ENCODE measurements at places on chromosomes 16 and 17.

DNA sequence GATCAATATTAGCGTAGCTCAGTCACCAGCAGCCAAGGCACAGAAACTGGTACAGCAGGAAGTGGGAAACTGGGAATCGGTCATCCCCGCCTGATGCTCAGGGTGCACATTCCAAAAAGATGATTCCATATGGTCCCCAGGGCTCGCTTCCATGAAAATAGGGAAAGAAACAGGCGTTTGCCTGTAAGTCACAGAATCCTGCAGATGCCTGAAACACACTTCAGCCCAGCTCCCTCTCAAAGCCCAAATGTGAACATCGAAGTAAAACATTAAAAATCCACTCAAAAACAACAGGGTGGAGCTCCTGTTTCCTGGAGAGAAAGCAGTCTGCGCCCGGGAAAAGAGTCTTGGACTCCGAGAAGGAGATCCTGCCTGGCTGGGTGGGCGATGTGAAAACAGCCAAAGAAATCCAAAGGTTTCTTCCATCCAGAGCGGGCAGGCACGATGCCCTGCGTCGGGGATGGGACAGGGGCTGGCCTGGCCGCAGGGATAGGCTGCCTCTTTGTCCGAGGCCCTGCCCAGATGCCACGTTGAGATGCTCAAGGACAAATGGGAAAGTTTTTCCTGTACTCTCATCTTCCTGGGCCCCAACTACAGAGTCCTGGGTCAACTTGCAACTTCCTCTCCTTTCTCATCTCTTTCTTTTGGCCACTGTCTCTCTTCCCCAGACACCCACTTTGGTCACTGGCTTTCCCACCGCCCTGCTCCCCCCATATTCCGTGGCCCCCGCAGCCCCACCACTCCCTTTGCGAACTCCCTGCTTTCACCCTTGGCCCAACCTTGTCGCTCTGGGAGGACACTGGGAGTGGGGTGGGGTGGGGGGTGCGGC lies 743 bp downstream of the WIPI1 start:
- DNase-seq: peak; percentile 87

DNA sequence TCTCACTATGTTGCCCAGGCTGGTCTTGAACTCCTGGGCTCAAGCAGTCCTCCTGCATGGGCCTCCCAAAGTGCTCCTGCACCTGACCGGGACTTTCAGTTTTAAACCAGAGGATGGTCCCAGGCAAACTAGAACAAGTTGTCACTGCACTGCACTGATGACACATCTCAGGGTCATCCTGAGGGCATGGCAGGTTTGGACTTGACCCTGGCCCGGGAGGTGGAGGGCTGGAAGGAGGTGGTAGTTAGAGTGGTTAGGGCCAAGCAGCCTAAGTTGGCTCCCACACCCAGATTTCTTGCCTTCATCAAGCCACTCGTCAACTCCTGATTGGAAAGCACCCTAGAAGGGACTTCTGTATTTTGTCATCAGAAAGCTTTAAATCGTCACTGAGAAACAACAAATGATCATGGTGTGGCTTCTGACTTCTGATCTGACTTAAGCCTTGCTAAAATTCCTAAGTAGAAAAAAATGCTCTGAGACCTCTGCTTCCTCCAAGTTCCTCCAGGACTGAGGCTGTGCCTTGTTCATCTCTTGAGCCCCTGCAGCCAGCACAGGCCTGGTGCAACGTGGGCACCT lies 43.5 kb downstream of the EMP2 start:
- DNase-seq: no peak

DNA sequence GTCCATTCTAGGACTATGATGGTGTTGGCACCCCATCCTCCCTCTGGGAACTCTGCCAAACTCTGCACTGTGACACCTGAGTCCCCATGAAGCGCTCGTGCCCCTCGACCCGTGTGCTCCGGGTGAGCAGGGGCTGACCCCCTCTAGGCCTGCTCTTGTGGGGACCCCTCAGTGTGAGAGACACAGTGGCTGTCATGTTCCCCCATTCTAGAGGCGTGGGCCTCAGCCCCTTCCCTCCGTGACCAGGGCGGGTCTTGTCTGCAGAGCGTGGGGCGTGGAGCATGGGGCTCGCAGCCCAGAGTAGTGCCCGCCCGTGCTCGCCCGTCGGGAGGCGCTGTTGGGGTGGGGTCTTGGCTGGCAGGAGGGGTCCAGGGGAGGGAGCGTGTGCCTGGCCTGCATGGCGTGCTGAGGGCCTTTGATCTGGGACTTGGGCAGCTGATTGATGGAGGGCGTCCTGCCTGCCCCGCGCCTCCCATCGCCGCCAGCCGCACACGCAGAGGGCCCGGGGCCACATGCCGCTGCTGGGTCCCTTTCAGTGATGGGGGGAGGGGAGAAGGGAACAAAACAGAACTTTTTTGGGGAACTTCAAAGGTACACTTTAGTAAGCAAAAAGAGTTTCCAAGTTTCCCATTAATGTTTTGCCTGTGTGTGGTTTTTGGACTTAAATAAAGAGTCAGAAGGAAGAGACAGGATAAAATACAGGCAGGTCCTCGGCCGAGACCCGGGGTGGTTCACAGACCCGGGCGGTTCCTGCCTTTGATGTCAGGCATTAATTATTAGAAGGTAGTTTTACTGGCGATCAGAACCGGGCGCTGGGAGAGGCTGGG lies 22.5 kb downstream of the CENPX start:
- DNase-seq: no peak

DNA sequence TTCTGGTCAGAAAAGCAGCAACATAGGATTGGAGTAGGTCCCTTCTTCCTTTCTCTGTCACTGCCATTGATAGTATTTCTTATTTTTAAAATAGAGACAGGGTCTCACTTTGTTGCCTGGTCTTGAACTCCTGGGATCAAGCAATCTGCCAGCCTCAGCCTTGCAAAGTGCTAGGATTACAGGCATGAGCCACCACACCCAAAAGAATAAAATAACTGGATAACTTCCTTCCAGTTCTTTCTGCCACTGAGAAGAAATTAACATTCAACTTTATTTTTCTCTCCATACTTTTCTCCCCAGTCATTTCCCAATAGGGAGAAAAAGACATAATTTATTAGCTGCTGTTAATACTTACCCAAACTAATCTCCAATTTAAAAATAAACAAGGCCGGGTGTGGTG lies 91.9 kb upstream of the MED13 start:
- no peak for DNase-seq

GRCh38 chr17:77444984-77445759 lies 304.4 kb downstream of the SEC14L1 start:
- DNase-seq: peak; percentile 64

- no peak for DNase-seq
Observed at GRCh38 chr17:58399974-58400373, 17.4 kb downstream of the RNF43 start.

DNA sequence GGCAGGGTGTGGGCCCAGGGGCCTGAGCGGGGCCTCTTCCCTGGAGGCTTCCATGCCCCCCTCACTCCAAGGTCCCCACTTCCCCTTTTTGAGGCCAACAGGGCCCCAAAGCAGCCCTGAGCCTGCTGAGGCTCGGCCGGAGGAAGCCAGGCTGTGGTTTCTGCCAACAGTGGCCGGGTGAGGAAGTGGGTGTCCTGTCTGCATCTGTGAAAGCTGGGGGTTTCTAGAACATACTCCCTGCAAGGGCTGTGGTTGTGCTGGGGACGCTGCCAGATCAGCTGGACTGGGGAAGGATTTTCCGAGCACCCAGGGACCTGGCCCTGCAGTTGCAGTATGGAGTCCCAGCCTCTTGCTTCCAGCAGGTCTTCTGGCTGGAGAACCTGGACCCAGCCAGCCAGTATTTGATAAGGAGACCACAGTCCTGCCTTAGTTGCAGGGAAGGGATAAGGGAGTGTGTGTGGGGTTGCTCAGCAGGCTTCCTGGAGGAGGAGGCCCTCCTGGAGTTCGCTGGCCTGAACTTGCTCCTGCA lies 15.7 kb downstream of the ADCY7 start:
- peak; percentile 11 for DNase-seq

DNA sequence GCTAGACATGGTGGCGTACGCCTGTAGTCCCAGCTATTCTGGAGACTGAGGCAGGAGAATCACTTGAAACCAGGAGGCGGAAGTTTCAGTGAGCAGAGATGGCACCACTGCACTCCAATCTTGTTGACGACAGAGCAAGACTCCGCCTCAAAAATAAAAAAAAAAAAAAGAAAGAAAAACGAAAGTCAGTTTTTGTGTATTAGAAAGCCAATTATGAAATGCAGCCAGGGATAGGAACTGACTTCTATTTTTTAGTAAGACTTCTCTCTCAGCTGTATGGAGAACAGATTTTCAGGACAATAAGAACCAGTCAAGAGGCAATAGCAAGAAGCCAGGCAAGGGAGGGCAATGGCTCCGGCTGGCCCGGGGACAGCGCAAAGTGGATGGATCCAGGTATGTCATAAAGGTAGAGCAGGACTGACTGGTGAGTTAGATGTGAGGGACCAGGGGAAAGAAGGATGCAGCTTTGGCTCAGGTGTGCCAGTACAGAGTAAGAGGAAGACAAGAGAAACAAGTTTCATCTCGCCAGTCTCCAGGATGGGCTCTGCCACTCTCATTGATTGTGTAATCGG lies 12.5 kb upstream of the CCL1 start:
- no peak for DNase-seq

- no peak for DNase-seq
Observed at GRCh38 chr16:66298571-66299120, 67.8 kb upstream of the CDH5 start.

DNA sequence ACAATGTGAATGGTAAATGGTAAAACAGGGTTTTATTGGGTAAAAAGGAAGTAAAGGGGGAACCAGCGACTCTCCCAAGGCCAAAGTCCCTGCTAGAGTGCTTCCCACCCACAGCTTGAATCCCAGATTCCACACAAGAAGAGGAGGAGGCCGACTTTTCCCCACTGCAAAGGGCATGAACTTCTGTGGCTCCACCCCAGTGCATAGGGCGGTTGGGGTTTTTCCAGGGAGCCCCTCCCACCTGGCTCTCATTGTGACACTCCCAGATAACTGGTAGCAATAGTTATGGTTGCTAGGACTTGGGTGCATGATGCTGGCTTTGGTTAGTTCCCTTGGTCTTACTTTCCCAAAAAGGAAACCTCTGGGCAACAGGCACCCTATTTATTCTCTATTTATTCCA lies 666.0 kb upstream of the CA10 start:
- DNase-seq: no peak

GRCh38 chr17:39306509-39307212 lies 80.9 kb upstream of the STAC2 start:
- DNase-seq: peak; percentile 38

DNA sequence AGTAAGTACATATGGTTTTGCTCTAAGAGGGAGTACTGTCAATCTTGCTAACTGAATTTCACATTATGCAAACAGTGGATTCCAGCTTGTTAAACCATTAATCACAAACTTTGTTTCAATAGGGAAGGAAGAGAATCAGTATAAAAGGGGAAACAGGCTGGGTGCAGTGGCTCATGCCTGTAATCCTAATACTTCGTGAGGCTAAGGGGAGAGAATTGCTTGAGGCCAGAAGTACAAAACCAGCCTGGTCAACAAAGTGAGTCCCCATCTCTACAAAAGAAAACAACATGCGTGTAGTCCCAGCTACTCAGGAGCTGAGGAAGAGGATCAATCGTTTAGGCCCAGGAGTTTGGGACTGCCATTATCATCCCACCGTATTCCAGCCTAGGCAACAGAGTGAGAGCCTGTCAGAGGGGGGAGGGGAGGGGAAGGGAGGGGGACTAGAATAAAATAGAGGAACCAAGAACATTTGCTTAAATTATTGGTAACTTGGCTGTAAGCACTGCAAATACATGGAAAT lies 65.7 kb downstream of the FBXL20 start:
- DNase-seq: no peak

DNA sequence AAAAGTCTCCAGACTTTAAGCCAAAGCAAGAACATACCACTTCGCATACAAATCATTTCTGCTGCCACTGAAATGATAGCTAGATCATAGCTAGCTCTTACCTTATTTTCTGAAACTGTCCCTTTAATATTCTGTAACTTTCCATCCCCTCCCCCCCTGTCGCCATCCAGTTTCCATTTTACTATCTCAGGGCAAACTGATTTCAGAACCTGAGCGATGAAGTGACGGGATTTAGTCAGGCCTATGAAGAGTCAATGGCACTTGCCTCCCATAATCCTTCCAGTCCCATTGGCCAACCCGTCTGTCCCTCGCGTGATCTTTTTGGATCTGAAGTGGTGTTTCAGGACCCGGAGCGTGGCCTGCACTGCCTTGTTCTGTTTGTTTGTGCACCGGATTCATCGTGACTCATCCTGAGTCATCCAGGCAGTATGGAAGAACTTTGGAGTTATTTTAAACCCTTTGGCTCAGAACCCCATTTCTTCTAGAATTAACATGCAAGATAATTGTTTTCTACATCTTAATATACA lies 199.8 kb upstream of the CHMP6 start:
- DNase-seq: peak; percentile 95

DNA sequence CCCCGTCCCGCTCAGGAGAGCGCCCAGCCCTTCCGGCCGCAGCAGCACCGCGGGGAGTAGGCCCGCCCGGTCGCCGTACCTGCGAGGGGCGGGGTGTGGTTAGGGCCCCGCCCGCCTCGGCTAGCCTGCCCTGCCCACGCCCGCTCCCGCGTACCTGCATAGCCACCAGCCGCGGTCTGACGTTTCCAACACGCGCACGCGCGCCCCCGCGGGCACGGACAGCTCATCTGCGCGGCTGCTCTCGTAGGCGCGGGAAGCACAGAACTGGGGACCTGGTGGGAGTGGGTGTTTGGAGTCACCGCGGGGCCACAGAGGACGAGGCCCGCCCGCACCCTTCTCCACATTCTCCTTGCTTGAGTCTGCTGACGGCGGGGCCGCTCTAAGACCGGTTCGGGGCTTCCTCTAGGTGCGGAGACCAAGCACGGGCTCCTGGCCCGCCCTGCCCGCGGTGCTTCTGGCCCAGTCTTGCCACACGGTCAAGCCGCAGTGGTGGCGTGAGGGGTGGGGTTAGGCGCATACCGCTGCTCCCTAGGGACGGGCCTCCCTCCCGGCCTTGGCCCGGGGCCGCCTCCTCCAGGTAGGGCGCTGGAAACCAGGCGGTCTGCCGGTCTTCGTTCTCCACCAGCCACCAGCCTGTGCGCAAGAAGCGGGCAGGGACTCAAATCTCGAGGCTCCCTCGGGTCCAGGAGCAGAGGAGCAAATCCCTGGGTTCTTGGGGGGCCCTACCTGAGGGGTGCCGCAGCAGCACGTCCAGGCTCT lies 1.8 kb downstream of the NOXO1 start:
- DNase-seq: no peak

DNA sequence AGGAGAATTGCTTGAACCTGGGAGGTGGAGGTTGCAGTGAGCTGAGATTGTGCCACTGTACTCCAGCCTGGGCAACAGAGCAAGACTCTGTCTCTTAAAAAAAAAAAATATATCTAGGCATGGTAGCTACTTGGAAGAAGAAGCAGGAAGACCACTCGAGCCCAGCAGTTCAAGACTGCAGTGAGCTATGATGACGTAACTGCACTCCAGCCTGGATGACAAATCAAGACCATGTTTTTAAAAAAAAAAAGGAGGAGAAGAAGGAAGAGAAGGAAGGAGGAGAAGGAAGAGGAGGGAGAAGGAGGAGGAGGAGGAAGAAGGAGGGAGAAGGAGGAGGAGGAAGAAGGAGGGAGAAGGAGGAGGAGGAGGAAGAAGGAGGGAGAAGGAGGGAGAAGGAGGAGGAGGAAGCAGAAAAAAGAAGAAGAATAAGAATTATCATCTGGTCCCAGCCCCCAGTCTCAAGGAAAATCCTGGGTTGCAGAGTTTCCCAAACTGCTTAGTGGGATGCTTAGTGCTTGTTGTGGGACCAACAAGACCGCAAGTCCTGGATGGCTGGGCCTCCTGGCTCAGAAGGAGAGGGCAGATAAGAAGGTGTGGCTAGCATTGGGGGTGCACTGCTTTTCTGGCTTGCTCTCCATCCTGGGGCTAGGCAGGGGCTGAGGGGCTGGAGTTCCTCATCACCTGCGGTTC lies 3.7 kb upstream of the DRC7 start:
- peak; percentile 17 for DNase-seq
